Activated naive CD4-positive, alpha-beta T cell treated with anti-CD3 and anti-CD28 coated beads, Interleukin-2, amount 50 U/mL, for 72 hours (primary cell): ENCODE measurements at places on chromosomes 13 and 19. TPM values are rescaled to one million over a fixed set of nuclear protein-coding genes. Genes with fewer than 3 reads are reported as not detected.

The KCNN4 gene
- total RNA-seq, result 145 TPM

The GPR180 gene
- 7.3 TPM for total RNA-seq

The PTH2 gene
- total RNA-seq, result not detected

The ZNF575 gene
- 0.98 TPM for total RNA-seq

The EVI5L gene
- 4.6 TPM for total RNA-seq

The ZNF835 gene
- 2.2 TPM for total RNA-seq

The OR7C1 gene
- total RNA-seq, result not detected

The PNMA8B gene
- total RNA-seq, result 0.06 TPM

The IGFL1 gene
- total RNA-seq, result not detected

The ZNF491 gene
- 2.2 TPM for total RNA-seq

The CRLF1 gene
- not detected for total RNA-seq

The JAK3 gene
- 237 TPM for total RNA-seq

The UBE2L5 gene
- total RNA-seq, result not detected

The FCGBP gene
- total RNA-seq, result 8.2 TPM

The NOVA2 gene
- total RNA-seq, result 0.08 TPM

The PSG5 gene
- total RNA-seq, result not detected

The TMEM255B gene
- 1.8 TPM for total RNA-seq

The GRIK5 gene
- 3.5 TPM for total RNA-seq

The GATAD2A gene
- total RNA-seq, result 122 TPM
